GM23248 (cell line): ENCODE measurements at places on chromosomes 2 and 18.
A peak's percentile ranks its signal among the peaks of the same experiment; 100 is the strongest.

- no peak for DNase-seq
These were observed 34.5 kb upstream of the TBC1D8 start for GRCh38 chr2:101185656-101186055.

DNA sequence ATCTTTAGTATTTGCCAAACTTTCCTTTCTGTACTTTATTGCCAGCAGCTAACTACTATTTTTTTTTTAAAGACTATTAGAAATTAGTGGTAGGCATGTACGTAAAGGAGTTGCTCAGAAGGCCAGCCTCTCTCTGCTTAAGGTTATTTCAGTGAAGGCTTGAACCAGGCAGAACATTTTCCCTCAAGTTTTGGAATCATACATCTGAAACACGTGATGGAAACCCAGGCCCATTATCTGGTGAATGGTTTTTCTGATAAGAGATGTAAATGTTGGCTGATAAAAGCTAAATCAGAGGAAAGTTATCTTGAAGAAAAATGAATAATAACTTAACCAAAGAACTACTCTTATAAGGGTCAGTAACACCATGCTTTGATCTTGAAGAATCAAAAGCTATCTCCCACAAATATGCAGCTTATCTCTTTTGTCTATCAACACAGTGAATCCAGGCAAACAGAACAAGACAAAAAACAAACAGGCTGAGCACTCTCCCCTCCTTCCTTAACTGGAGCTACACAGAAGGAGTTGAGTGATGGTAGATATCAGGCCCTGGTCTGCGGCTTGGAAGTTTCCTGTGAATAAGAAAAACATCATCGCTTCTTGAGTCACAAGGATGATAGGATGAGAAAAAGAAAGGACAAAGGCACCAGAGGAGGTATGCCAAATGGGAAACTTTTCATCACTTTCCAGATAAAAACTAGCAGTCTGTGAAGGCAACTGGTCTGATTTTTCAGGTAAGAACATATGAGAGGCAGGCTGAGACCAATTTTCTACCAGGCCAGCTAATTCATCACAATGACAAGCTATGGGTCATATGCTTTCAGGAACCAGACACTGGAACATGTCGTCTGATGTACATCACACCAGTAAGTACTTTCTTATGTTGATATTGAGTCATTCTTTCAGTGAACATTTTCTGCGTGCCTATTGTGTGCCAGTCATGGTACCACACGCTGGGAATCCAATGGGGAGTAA lies 88.4 kb upstream of the STK17B start:
- peak; percentile 82 for DNase-seq

DNA sequence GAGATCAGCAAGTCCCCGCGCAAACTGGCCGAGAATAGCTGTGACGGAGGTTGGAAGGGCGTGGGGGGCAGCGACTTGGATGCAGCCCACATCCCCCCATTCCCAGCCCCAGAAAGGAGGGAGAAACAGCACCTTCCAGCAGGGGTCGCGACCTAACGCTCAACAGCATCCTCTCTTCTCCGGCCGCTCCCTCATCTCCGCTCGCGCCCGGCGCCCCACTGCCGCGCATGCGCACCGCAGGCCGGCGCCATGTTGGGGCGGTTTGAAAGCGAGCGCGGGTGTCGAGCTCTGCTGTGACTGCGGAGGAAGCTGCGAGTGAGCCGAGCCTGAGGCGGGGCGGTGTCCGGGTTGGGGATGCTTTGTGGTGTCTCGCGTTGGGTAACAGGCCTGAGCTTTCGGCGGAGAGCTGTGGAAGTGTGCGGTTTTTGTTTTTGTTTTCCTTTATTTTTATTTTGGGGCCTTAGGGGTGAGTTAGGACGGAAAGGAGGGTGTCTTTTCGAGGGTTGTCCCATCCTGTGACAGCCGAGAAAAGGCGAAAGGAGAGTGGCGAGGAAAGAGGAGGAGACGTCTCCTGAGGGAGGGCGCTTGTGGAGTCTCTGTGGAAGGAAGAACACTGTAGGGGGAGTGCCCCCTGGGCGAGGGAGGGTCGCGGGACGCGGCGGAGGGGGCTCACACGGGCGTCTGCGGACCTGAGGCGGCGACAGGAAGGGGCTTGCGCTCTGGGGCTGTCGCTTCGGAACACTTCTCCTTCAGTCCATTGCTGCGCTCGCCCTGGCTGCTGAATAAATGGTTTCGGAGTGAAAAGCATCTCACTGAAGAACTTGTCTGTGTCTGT lies at the start of the genes C18orf54 and STARD6:
Gene C18orf54, plus strand, starts transcription at position 247 of the 835 bp plus-strand sequence. CDS start 2,667 bp downstream, outside the sequence.
Gene STARD6, minus strand, starts transcription at position 199 of the 835 bp plus-strand sequence. CDS start 3,285 bp downstream, outside the sequence.
- DNase-seq = peak; percentile 95

GRCh38 chr2:134771313-134771801 lies 52.6 kb upstream of the TMEM163 start:
- DNase-seq = no peak

DNA sequence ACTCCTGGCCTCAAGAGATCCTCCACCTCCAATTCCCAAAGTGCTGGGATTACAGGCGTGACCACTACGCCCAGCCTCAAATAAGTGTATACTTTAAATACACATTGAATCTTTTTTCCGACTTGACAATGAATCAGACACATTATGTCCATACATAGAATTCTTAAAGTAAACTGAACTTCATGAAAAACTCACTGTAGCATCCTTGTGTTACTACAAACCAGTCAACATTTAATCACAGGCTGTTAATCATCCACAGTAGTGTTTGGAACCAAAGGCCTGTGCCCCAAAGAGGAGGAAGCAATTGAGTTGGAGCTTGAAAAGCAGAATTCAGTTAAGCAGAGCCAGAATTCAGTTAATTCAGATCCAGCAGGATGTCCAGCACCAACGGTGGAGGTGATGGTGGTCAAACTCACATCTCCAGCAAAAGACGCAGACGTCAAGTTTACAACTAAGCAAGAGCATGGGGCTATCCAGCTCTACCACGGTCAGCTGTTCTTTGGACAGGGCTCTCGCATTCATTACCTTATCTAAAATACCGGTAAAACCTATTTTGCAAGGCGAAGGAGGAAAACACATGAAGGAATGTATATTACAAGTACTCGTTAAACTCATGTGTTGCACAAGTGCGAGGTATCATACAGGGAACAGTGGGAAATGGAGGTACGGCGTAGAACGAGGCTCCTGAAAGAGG lies 1.2 kb downstream of the SLC39A6 start:
- DNase-seq = no peak

DNA sequence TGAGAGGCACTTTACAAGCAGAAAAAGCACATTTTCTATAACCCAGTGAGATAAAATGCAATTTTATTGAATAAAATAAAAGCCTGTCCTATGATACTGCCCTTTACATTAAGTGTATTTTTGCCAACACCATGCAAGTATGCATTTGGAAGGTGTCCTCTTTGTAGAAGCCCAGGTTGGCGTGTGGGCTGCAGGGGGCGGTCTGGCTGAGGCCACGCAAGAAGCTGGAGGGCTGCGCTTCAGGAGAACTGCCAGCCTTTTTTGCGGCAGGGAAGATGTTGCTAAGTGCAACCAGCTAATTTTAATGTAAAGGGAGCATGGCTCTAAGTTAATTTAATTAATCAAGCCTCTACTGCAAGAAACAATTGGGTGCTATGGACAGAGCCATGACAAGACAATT lies 562.8 kb upstream of the SALL3 start:
- no peak for DNase-seq

- no peak for DNase-seq
These were observed 425.3 kb downstream of the ZEB2 start for GRCh38 chr2:144094408-144095151.

- DNase-seq = no peak
These were observed 149.5 kb upstream of the ZFP36L2 start for GRCh38 chr2:43375746-43376522.

GRCh38 chr2:106163948-106164545 lies 30.1 kb downstream of the UXS1 start:
- peak; percentile 7 for DNase-seq

DNA sequence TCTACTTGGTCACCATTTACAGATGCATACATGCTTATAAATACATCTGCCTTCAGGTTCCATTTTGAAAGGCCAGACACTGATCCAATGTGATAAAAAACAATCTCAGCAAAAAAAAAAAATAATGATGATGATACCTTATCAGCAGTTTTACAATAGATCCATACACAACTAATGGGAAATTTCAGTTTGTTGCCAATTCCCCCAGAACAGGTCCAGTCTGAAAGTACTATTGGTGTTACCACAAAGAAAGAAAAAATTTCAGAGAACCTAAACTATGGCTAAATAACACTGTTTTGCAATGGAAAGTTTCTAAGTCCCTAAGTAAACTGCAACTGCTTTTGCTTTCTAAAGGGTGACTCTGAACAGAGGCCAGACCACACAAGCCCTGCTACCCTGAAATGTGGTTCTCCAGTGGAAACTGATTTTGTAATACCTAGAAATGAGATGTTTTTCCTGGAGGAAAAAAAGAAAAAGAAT lies 54.1 kb downstream of the LPIN2 start:
- DNase-seq = peak; percentile 79

DNA sequence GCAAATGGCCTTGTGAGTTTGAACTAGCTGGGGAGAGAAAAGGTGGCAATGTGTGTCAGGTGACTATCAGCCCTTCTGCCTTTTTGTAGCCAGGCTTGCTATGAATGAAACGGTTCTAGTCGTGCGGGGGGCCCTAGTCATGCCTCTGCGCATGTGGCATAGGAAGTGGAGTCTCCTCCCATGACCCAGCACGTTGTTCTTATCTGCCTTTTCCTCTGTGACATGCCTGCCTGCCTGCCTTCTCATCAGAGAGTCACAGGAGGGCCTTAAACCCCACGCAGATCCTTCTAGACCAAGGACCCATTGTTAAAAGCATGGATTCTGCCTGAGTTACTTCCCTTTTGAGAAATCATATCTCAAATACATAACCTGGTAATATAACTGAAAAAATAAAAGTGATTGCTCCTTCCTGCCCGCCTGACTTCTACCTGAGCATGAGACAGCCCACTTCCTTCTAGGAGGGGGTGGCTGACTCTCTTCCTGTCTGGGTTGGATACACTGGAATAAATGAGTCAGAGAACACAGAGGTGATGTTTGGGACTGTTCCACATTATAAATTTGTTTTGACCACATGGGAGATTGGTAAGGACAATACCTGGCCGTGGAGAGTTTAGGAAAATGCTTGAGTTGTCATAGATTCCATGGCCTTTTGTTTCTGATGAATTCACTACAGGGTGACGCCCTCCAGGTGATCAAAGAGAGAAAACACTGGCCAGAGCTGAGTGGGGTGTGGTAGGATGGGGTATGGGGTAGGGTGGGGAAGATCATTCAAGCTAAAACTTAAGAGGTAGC lies 49.8 kb downstream of the FBLN7 start:
- DNase-seq = no peak

GRCh38 chr18:26442126-26442525 lies 106.2 kb downstream of the KCTD1 start:
- peak; percentile 33 for DNase-seq

GRCh38 chr2:211439011-211439410 lies 882.6 kb downstream of the CPS1 start:
- DNase-seq = no peak

- peak; percentile 23 for DNase-seq
These were observed 256.8 kb upstream of the ZEB2 start for GRCh38 chr2:144776766-144777165.

DNA sequence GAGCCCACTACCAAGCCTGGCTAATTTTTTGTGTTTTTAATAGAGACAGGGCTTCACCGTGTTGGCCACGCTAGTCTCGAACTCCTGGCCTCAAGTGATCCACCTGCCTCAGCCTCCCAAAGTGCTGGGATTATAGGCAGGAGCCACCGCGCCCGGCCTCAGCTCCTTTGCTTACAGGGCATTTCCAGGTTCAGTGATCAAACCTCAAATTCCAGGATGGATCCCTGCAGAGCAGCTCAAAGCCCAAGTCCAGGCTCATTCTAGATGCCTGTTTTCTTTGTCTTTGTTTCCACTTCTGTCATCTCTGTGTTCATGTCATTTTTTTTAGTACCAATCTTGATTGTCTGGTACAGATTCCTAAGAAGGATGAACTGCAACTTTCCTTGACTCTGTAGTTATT lies 41.9 kb downstream of the TNFRSF11A start:
- no peak for DNase-seq

DNA sequence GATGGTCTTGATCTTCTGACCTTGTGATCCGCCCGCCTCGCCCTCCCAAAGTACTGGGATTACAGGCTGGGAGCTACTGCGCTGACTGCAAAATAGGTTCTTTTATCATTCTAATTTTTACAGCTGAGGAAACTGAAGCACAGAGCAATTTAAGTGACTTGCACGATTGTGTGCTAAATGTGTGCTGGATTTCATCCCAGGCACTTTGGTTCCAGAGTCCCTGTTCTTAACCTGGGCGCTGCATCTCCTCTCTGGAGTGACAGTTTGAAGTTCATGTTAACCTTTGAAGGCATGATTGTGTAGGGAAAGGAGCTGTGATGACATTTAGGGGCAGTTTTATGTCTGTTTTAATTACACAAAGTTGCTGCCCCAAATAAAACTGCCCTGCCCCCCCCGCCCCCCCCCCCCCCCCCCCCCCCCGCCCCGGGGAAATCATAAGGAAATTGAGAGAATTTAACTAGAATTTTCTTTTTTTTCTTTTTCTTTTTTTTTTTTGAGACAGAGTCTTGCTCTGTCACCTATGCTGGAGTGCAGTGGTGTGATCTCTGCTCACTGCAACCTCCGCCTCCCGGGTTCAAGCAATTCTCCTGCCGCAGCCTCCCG lies 5.6 kb downstream of the ACSL3 start:
- DNase-seq = no peak

- DNase-seq = peak; percentile 52
These were observed 291.1 kb downstream of the ARHGAP15 start for GRCh38 chr2:143420313-143420712.

GRCh38 chr2:110804915-110805314 lies 72.5 kb downstream of the ACOXL start:
- DNase-seq = no peak

- peak; percentile 84 for DNase-seq
These were observed 77.5 kb downstream of the GFPT1 start for GRCh38 chr2:69309351-69310110.

- no peak for DNase-seq
These were observed 480.4 kb downstream of the TGIF1 start for GRCh38 chr18:3930126-3931012.

- DNase-seq = peak; percentile 24
These were observed 37.5 kb upstream of the SOS1 start for GRCh38 chr2:39158351-39158750.

GRCh38 chr18:49431165-49431962 lies 29.1 kb downstream of the DYM start:
- no peak for DNase-seq

DNA sequence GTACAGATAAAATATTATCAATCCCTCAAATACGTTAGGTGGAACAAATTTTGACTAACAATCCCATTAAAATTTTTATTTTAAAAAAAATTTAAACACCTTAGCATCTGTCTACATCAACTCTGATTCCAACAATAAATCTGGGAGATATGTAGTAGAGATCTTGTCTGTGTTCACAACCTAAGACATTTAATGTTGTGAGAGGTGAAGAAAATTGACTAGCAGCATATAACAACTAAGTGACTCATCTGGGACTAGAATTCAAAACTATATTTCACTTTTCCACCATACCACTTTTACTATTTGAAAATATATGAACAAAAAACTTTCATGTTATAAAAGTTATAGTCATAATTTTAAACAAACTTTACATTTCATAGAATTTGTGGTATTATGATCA lies 97.9 kb downstream of the ATAD2B start:
- peak; percentile 43 for DNase-seq

- DNase-seq = no peak
These were observed 150.2 kb downstream of the TTC32 start for GRCh38 chr2:19751631-19752030.

GRCh38 chr2:113390124-113390849 lies 47.2 kb upstream of the ZNG1B start:
- peak; percentile 76 for DNase-seq
